ENCODE measurements at places on chromosomes 1 and 21. TPM values are rescaled to one million over a fixed set of nuclear protein-coding genes. Genes with fewer than 3 reads are reported as not detected.

The LYPLAL1 gene
- polyA plus RNA-seq, result 60.5 TPM

The RBBP5 gene
- 21.4 TPM for polyA plus RNA-seq

The KIF17 gene
- 3.9 TPM for polyA plus RNA-seq

The ATP1A4 gene
- polyA plus RNA-seq, result not detected

The IKBKE gene
- 5.0 TPM for polyA plus RNA-seq

The OMA1 gene
- 42.5 TPM for polyA plus RNA-seq

The CFAP107 gene
- 0.82 TPM for polyA plus RNA-seq

The FALEC gene
- 0.44 TPM for polyA plus RNA-seq

The OR10Z1 gene
- 0.07 TPM for polyA plus RNA-seq

The P3H1 gene
- polyA plus RNA-seq, result 67.9 TPM

The C21orf91 gene
- 29.1 TPM for polyA plus RNA-seq

The IL19 gene
- polyA plus RNA-seq, result 0.54 TPM

The C1orf94 gene
- polyA plus RNA-seq, result 0.06 TPM

The EPHA8 gene
- 1.0 TPM for polyA plus RNA-seq

The AURKAIP1 gene
- 65.7 TPM for polyA plus RNA-seq

The SPRR1B gene
- polyA plus RNA-seq, result not detected

DNA sequence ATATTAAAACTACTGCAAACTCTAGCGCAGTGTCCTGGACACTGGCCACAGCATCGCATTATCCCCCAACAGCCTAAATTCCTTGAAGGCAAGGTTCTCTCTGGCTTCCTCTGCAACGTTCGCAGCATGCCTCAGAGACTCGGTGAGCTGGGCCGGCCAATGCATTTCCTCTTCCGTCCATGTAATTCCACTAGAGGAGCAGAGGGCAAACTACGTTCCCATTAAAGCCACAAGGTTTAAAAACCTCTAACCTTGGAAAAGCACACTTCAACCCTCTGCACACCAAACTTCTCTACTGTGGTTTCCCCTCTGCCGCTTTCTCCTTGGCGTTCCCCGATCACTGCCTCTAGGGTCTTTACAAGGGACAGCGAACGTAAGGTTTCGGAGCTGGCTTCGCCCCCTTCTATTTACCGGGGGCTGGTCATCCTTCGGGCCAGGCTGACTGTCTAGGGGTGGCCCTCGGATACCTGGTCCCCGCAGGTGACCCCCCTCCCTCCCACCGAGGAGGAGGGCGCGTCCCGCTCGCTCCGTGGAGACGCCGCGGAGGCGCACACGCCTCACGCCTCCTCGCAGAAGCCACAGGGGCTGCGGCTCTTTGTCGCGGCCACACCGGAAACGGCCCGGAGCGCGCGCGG, 456 bp upstream of the SMYD2 start:
- DNase-seq, result no peak

- DNase-seq, result no peak
Measured at GRCh38 chr1:1176931-1177330, 3.3 kb downstream of the TTLL10 start.

- no peak for DNase-seq
Measured at GRCh38 chr1:9251501-9251900, 16.9 kb downstream of the H6PD start.

DNA sequence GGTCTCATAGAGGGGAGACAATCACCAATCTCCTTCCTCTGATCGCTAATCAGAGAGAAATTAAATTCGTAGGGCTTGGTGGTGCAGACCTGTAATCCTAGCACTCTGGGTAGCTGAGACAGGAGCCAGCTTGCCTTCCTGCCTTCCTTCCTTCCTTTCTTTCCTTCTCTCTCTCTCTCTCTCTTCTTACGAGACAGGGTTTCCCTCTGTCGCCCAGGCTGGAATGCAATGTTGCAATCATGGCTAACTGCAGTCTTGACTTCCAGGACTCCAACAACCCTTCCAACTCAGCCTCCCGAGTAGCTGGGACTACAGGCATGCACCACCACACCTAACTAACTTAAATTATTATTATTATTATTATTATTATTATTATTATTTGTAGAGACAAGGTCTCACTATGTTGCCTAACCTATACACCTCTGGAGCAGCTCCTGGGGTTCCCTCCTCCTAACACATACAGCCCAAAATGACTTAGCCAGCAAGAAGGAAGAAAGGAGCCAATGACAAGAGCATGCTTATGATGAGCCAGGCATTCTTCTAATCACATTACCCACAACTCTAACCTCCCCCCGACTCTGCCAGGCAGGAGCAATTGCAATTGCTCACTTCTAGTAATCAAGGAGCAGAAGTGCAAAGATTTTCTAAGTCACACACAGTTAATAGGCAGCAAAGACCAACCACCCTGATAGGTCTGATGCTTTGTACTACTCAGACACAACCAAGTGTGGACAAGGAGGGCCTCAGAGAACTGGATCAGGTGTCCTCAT, 105.4 kb upstream of the F3 start:
- no peak for DNase-seq

DNA sequence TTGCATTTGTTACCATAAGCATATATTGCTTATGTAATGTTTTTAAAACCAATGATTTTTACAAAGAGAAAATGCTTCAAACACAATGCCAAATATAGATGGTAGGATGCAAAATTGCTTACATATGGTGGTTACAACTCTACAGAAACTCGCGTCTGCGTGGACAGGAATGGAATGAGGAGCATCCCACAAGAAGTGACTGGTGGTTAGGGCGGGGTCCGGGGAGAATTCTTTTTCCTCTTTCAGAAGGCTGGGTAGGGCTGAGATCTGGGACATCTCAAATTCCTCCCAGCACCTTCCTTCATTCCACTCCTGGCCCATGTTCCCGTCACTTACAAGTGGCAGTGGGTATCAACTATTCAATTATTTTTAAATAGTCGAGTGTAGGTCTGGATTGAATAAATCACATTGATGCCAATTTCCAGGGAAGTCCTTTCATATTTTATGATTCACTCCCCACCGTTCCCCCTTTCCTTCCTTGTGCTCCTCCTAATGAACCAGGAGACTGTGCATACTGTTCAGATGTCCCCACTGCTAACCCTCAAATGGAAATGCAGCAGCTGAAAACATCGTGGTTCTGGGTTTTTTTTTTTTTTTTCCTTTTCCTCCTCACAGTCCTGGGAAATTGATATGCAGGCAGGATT, 174.5 kb upstream of the POU3F1 start:
- no peak for DNase-seq

DNA sequence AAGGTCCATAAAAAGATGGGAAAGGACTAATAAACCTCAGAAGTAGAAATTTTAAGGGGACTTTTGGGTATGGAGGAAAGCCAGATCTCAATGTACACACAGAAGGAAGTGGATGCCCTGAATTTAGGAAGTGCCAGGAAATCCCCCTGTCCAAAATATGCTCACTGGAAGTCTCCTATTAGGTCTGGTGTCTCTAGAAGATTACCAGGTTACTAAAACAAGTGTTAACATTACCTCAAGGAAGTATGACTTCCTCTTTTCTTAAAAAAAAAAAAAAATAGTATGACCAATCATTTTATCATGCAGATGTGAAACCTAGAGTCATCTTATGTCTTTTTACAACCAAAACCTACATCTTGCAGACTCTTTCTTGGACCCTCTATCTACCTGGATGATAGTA, 30.7 kb downstream of the CD58 start:
- DNase-seq, result no peak

DNA sequence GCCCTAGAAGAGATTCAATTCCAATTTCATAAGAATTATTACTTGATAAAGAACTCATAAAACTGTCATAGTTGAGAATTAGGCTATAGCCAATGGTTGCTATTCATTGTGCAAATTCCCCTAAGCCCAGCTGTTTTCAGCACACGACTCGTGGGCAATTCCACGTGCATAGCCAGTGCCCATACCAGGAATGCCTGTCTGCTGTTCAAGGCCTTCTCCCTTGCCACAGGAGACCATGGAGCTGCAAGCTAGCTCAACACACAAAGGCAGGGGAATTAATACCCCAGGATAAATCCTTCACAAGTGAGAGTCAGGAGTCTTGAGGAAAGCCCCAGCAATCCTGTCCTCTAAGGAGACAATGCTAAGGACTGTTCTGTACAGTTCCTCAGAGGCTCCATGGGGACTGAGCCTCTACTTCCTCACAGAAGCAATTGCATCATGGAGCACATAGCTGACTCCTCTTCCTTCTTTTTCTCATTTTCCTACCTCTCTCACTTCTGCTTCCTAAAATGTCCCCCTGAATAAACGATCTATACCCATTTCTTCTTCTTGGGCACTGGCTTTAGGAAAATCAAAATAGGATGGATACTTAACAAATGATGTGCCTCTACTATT, 19.1 kb upstream of the CHRM3 start:
- DNase-seq, result no peak

- no peak for DNase-seq
Measured at GRCh38 chr1:200173097-200173618, 145.6 kb downstream of the NR5A2 start.

GRCh38 chr1:110242731-110243130, 32.6 kb downstream of the KCNC4 start:
- DNase-seq, result no peak

- no peak for DNase-seq
Measured at GRCh38 chr1:193085263-193085662, 20.0 kb downstream of the GLRX2 start.

GRCh38 chr1:216366979-216367378, 56.3 kb downstream of the USH2A start:
- DNase-seq, result no peak

- DNase-seq, result no peak
Measured at GRCh38 chr21:42521384-42521783, 7.7 kb downstream of the SLC37A1 start.

DNA sequence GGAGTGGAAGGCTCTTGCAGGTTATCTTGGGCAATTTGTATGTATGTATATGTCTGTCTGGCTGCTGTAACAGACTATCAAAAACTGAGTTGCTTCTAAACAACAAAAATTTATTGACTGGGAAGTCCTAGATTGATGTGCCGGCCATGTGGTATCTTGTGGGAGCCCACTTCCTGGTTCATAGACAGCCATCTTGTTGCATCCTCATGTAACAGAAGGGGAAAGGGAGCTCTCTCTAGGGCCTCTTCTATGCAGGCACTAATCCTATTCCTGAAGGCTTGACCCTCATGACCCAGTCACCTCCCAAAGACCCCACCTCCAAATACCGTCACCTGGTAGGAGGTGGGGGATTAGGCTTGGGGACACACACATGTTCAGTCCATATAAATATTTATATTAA, 9.2 kb downstream of the GIPC2 start:
- no peak for DNase-seq

GRCh38 chr21:43866260-43866629, 1.2 kb downstream of the AGPAT3 start:
- DNase-seq, result peak; percentile 43

GRCh38 chr1:180482425-180483275, 19.7 kb downstream of the ACBD6 start:
- peak; percentile 16 for DNase-seq

DNA sequence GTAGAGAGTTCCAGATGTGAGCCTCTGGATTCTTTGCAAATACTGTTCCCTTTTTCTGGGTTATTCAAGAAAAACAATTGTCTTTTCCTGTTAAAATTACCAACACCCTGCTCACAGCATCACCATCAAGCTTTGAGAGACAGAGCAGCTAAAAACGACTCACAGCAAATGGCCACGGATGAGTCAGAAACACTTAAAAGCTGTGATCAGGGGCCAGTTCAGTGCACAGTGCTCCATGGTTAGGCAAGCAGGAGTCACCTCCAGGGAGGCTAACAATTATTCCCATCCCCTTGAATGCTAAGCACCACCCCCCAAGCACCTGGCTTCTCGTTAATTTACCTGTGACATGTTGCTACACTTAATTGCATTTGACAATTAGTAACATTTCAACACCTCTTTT, 128.4 kb upstream of the CAMK1G start:
- no peak for DNase-seq

DNA sequence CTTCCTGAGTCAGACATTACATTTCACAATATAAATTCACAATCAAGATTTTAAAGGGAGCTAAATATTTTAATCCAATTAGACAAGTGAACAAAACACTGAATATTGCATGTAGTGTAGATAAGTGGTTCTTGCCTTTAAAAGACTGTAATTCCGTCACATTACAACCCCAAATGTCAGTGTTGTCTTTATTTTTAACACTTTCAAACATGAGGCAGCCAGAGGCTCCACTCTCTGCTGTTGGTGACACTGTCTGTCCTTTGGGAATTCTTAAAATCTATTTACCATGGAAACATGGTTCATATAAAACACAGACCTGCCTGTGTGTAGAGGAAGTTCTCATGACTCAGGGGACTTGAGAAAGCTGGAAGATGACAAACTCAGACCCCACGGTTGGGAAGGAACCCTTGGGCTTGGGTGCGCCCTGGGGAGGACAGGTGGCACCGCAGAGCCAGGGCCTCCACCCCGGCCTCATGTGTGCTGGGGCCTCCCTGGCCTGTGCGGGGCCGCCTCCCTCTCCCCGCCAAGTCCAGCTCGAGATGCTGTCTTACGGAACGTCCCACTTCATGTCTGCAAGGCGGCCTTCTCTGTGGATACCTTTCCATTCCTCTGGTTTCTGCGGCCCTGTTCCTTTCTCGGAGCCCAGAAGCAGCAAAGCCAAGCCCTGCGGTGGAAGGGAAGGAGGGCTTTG, 239.0 kb downstream of the SDCCAG8 start:
- no peak for DNase-seq

GRCh38 chr1:175841738-175842187, 98.4 kb upstream of the TNR start:
- no peak for DNase-seq

DNA sequence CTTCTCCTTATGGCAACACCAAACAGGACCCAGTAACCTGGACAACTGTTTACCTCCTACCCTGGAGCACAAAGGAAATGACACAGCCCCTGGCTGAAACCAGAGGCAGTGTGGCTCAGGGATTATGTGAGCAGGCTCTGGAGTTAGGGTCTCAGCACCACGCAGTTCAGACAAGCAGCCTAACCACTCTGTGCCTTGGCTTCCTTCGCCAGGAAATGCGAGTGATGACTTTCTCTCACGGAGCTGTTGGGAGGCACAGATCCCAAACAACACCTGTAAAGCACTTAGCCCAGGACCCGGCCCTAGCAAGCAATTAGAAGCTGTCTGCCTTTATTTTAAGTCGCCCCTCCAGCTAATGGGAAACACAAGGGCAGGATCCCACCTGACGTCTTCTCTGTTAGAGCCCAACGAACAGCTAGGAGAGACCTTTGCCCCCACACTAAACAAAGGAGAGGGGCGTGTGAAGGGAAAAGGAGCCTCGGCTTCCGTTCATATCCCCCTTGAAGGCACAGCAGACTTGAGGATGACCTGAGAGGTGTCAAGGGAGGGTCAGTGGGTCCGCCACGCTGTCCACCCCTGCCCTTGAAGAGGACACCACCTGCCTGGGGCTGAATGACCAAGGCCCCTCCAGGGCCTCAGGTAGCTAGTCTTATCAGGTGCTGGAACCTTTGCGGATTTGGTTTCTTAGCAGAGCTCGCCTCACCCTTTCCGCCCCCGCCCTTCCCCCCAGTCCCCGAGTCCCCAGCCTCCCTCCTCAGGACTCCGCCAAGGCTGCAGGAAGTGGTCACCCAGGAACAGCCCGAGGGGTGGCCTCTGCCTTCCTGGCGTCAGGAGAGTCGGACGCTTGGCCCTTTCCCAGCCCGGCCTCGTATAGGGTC, 860 bp downstream of the TMEM63A start:
- no peak for DNase-seq

GRCh38 chr1:13788795-13789194, 88.8 kb downstream of the PRDM2 start:
- no peak for DNase-seq

Measured in right renal cortex interstitium (tissue), 3 donors.